ENCODE measurements at places on chromosomes 13 and 19.

GRCh38 chr13:101127741-101128353, 288.5 kb downstream of the NALCN start:
- DNase-seq = peak; percentile 46

GRCh38 chr13:55007681-55008080, 1979.1 kb downstream of the OLFM4 start:
- DNase-seq = no peak

- DNase-seq = peak; percentile 36
Observed at GRCh38 chr19:18832306-18833140, 764 bp downstream of the UPF1 start.

GRCh38 chr19:8221161-8221560, 12.0 kb downstream of the CERS4 start:
- no peak for DNase-seq

- DNase-seq = no peak
Observed at GRCh38 chr13:39577838-39578491, 25.0 kb downstream of the LHFPL6 start.

DNA sequence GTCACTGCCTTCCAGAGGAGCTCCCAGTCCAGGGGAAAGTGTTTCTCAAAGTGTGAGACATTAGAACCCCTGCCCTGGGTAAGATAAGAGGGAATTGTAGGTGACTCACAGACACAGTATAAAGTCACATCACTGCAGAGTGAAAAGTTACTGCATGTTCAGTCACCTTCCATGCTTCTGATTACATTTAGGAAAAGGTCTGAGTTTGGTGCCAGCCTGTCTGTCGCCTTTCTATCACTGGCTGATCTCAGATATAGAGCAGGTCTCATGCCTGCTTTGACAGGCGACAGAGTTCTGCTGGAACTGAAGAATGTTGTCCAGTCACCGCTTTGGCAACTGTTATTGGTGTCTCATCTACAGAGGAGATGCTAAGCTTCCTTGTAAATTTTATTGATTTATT, 1078.6 kb downstream of the UQCRFS1 start:
- DNase-seq = no peak

- no peak for DNase-seq
Observed at GRCh38 chr13:110047496-110047895, 259.5 kb downstream of the COL4A1 start.

DNA sequence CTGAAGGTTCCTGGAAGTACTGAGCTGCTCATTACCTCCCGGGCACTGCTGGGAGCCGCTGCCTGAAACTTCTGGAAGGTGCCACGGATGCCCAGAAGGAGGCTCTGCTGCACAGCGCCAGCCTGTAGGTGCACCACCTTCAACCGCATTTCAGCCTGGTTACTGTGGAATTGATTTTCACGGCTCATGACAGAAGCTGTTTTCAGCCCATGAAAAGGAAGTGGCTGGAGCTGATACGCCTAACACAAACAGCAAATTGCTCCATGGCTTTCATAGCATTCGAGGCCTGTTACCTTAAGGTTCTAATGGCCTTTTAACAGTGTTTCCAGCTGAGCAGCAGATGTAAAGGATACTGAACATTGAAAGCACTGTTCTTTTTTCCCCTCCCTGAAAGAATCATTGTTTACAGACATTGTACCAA, 22.0 kb downstream of the GPC6 start:
- no peak for DNase-seq

GRCh38 chr13:97411984-97412383, 22.0 kb upstream of the RAP2A start:
- DNase-seq = no peak

DNA sequence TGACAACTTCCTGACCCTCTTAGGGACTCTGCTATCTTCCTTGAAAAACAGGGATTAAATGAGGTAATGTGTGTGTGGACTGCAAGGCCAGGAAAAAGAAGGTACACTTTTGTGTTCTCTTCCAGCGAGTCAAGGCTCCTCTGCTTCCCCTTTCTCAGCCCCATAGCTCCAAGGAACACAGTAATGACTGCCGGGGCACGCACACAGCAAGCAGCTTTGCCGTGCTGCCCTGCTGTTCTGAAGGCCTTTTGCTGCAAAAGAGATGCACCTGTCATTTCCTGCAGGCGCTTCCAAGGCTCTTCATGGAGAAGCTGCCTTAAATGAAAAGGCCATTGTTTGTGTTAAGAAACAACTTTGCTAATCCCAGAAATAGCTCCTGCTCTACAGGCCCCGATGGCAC, 84.6 kb downstream of the CYSLTR2 start:
- DNase-seq = no peak

DNA sequence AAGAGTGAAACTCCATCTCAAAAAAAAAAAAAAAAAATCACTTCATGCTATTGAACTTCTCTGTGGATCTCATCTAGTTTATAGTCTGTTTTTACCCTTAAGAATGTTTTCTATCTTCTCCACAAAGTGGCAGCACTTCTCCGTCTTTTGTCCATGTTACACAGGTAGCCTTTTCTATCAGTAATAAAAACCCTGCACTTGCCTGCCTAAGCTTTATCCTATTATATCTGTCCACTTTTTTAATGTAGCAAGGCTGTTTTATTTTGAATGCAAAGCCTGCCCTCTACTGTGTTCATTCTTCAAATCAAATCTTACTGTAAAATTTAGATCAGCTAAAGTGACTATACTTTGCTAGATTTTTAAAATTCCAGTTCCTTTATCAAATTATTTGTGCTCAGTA, 124.0 kb downstream of the STOML3 start:
- DNase-seq = no peak

GRCh38 chr19:35417713-35418534, 30.1 kb upstream of the FFAR2 start:
- DNase-seq = no peak

- no peak for DNase-seq
Observed at GRCh38 chr13:103157016-103157415, 90.8 kb upstream of the SLC10A2 start.

DNA sequence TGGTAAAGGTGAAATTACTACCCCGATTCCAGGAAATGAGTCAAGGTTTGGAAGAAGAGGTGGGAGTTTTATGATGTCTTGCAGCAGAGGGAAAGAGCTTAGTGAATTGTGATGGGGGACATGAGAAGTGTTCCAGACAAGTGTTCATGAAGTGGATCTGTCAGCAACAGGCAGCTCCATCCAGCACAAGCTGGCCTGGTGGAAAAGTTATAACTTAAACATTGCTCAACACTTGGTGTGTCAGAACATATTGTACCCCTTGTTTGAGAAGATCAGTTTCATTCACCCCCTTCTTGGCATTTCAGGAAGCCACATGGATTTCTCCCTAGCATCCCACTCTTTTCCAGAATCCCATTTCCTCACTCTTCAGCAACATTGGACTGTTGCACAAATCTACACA, 222.0 kb downstream of the B3GLCT start:
- DNase-seq = no peak

- no peak for DNase-seq
Observed at GRCh38 chr13:22903925-22904324, 276.9 kb upstream of the SGCG start.

DNA sequence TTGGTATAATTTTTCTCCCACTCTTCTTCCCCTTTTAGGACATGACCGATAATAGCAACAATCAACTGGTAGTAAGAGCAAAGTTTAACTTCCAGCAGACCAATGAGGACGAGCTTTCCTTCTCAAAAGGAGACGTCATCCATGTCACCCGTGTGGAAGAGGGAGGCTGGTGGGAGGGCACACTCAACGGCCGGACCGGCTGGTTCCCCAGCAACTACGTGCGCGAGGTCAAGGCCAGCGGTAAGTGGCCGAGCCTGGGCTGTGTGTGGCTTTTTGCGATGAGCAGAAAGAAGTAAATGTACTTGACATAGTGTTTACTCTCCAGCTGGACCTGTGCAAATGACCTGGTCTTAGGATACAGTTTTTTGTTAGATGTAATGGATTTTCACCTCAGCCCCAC, 102.5 kb downstream of the ARHGEF7 start:
- no peak for DNase-seq

- DNase-seq = no peak
Observed at GRCh38 chr19:31277516-31277915, 71.7 kb downstream of the TSHZ3 start.
